ENCODE measurements at places on chromosomes 3 and 15. TPM values are rescaled to one million over a fixed set of nuclear protein-coding genes. Genes with fewer than 3 reads are reported as not detected.

GATA2 gene
- 6.1 TPM for polyA plus RNA-seq

EXD1 gene
- not detected for polyA plus RNA-seq

YEATS2 gene
- polyA plus RNA-seq: 34.8 TPM

GP9 gene
- not detected for polyA plus RNA-seq

TCAIM gene
- 23.6 TPM for polyA plus RNA-seq

CNTN4 gene
- polyA plus RNA-seq: not detected

CORO2B gene
- 16.1 TPM for polyA plus RNA-seq

CTXND1 gene
- not detected for polyA plus RNA-seq

COL6A5 gene
- not detected for polyA plus RNA-seq

C3orf22 gene
- polyA plus RNA-seq: not detected

TMEM207 gene
- not detected for polyA plus RNA-seq

MYRIP gene
- polyA plus RNA-seq: not detected

ELL3 gene
- 2.3 TPM for polyA plus RNA-seq

CD200R1 gene
- not detected for polyA plus RNA-seq

SV2B gene
- not detected for polyA plus RNA-seq

OR5K2 gene
- not detected for polyA plus RNA-seq

NSUN3 gene
- 7.5 TPM for polyA plus RNA-seq

CD80 gene
- polyA plus RNA-seq: not detected

MITF gene
- 32.2 TPM for polyA plus RNA-seq

PLSCR2 gene
- not detected for polyA plus RNA-seq

RNU5B-1 gene
- not detected for polyA plus RNA-seq

TMOD2 gene
- 3.1 TPM for polyA plus RNA-seq

EPHB1 gene
- 0.11 TPM for polyA plus RNA-seq

ANKRD34C gene
- polyA plus RNA-seq: not detected

HRG gene
- polyA plus RNA-seq: not detected

MYO1E gene
- polyA plus RNA-seq: 44.6 TPM

PRSS50 gene
- not detected for polyA plus RNA-seq

DNAH12 gene
- not detected for polyA plus RNA-seq

MYO5C gene
- 0.14 TPM for polyA plus RNA-seq

CSPG5 gene
- polyA plus RNA-seq: not detected

PCYT1A gene
- 76.6 TPM for polyA plus RNA-seq

PDZRN3 gene
- 22.7 TPM for polyA plus RNA-seq

CLRN1 gene
- not detected for polyA plus RNA-seq

DAPK2 gene
- polyA plus RNA-seq: 0.57 TPM

DCLK3 gene
- not detected for polyA plus RNA-seq

SENP8 gene
- 5.3 TPM for polyA plus RNA-seq

LAMB2 gene
- polyA plus RNA-seq: 470 TPM

SYNPR gene
- not detected for polyA plus RNA-seq

ADAMTSL3 gene
- 0.06 TPM for polyA plus RNA-seq

FRMD5 gene
- 5.2 TPM for polyA plus RNA-seq

LEKR1 gene
- 0.17 TPM for polyA plus RNA-seq

ITGA11 gene
- polyA plus RNA-seq: 24.0 TPM

ZNF80 gene
- not detected for polyA plus RNA-seq

TRPM1 gene
- polyA plus RNA-seq: not detected
